ENCODE measurements at places on chromosomes 5 and 9.

DNA sequence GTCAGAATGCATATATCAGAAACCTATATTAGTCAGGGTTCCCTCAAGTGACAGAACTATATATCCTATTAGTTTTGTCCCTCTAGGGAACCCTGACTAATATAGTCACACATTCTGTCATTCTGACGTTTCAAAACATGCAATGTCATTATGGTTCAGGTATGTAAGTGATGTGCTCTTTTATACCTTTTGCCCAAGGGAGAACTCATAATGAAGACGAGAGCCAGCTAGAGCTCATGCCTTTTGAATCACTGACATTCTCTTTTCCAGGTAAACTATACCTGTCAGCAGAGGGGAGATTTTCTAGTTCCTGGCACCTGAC, 576.7 kb downstream of the LRRC70 start:
- DNase-seq = no peak

GRCh38 chr5:57692582-57693487, 210.2 kb upstream of the ACTBL2 start:
- no peak for DNase-seq

DNA sequence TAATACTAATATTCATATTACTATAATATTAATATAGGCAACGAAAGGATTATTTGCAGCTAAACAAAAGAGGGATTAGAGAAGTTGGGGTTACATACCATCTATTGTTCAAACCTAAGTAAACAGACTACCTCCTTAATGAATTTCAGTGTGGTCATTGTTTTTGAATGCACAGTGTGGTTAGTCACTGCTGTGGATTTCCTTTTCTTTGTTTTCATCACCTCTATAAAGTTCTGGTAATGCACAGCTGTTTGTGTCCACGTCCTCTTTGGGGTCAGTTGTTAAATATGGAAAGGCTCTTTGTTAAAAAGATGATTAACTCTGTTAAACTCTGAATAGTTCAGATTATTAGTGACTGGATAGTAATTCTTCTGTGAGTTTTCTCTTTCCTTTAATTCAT, 233.6 kb downstream of the MAST4 start:
- DNase-seq = no peak

DNA sequence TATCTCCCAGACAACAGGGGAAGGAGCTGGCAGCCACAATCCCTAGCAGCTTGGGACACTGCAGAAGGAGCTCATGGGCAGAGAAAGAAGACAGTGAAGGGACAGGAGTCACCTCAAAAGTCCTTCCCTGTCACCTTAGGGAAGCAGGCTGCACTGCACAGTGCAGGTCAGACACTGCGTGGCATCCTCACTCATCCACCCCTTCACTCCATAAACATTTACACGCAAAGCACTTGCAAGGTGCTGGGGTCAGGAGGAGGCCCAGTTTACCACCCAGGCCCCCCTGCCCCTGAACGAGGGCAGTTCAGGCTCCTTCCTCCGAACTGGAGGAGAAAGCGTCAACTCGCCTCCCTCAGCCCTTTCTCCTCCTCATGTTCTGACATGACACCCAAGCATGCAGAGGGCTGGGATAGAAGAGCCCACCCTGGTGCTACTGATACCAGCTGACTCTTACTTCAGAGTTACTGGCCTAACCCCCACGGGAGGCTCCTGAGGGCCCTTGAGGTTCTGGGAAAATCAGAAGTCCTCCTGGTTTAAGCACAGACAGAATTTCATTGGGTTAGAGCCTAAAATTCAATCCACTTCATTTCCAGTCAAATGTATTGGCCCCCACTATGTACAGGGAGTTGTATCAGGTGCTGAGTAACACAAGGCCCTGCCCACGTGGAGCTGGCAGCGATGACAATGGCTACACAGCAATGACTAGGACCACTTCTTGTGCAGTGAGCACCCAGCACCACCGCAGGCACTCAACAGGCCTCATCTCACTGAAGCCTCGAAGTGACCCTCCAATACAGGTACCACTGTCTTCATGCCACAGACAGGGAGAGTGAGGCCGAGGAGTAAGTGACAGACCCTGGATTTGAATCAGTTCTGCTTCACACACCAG, 70.4 kb downstream of the RAPGEF1 start:
- no peak for DNase-seq

DNA sequence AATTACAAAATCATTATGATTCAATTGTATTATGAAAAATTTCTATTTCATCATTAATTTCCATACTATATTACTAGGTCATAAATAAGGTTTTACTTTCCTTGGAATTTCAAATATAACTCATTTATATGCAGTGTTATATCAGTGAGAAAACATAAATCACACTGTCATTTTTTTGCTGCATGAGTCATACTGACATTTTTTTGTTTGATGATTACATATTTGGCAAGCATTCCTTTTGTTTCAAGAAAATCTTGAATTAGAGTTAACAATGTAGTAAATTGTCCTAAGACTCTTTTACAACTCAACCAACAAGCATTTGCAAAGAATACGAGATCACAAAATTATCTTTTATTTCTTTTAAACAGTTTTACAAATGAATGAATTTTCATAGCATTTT, 298.4 kb upstream of the SEMA6A start:
- no peak for DNase-seq

- no peak for DNase-seq
Observed at GRCh38 chr5:6736524-6737042, 23.4 kb downstream of the TENT4A start.

- no peak for DNase-seq
Observed at GRCh38 chr9:110146373-110146772, 61.6 kb downstream of the C9orf152 start.

DNA sequence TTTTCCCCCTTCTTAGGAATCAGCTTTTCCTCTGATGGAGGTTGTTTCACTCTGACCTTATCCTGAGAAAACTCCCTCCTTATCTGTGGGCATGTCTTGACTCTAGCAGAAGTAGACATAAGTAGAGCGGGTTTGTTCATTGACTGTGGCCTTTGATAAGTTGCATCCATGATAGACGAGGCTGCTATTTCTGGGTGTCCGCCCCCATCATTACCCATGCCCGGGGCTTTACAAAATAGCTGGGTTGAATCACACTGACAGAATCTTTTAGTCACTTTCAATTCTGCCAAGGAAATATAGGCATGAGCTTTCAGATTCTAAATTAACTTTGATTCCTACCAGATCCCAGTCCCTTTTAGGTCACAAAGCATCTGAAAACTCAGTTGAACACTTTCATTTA, 223.8 kb downstream of the SEC61B start:
- DNase-seq = no peak

GRCh38 chr5:32536246-32536645, 49.1 kb upstream of the SUB1 start:
- DNase-seq = no peak

DNA sequence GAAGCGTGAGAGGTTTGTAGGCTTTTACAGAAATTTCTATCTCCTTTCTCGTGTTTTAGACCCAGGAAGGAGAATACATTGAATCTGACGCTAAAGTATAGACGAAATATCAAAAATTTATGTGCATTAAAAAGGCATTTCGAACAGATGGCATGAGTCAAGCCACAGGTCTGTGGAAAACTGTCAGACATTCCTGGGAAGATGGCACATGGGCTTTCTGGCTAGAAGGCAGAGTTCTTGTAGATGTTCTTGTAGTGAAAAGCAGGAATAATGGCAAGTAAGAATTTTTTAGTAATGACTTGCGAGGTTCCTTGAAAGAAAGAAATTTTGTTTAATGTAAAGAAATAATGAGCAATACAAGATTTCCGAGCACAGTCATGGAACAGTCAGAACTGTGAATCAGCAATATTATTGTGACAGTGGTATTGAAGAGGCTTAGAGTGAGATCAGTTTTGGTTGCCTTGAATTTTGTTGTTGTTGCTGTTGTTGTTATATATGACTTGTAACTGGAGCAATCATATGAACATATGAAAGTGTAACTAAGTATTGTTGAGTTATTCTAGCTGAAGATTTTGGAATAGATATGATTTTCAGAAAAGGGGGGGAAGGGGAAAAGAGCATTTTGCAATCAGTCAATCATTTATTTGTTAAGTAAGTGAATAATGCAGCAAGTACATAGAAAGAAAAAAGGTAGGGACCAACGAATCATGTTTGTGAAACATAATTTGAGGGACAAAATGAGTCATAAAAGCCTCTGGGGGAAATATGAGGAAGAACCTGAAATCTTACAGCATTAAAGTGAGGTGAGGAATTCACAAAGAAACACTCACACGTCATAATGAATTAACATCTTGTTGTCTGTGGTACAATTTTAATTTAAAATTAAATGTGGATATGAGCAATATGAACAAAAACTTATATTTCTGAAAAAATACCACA, 339.0 kb upstream of the CTNND2 start:
- DNase-seq = no peak

Measured in T-helper 22 cell (primary cell).